ENCODE measurements at places on chromosomes 5 and 9. TPM values are rescaled to one million over a fixed set of nuclear protein-coding genes. Genes with fewer than 3 reads are reported as not detected.

- no peak for DNase-seq
These were observed 13.2 kb upstream of the GLRA1 start for GRCh38 chr5:151937851-151938250.

DNA sequence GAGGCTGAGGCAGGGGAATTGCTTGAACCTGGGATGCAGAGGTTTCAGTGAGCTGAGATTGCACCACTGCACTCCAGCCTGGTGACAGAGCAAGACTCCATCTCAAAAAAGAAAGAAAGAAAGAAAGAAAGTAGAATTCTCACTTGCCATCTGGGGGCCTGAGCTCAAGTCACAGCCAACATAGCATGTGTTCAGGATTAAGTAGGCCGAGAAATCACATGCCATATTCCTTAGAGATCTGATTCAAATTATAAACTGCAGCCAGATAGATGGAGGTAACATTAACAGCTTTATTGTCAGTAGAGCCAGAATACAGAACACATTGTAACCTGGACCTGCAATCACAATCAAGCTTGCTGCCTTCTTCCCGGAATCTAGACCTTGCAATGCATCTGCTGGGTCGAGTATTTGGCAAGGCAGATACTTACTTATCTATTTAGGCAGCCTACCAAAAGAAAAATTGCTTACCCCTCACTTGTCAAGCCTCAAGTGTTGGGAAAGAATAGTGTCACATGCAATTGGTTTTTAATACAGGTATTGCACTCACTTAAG, 173.7 kb downstream of the CPLANE1 start:
- no peak for DNase-seq

DNA sequence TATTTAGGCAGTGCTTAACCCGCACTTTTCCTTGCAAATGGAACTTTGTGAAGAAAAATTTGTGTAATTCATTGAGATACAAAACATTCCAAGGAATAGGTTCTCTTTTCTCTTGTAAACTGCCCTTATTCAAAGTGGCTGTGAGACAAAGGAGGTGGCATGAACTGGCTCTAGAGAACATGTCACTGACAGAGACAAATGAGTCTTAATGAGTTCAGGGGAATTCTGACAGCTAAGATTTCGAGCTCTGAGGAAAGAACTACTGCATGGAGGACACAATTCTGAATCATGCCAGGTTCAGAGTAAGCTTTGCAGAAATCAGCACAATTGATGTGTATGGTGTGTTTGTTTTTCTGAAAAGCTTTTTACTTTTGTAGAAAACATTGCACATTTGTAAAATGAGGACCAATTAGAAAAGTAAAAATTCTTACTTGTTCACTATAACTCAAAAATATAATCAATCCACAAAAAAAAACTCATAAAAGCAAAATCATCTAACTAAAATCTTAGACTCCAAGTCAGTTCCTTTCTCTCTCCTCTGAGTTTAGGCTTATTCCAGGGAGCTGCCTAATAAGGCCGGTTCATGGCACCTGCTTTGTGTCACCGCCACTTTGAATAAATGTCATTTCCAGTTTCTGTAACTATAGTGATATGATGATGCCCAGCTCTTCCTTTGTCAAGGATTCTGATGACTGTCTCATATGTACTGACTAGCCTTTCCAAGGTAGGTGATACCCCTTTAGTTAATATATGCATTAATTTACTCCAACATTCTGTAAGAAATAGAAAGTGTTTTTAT, 163.2 kb downstream of the HCN1 start:
- no peak for DNase-seq

DNA sequence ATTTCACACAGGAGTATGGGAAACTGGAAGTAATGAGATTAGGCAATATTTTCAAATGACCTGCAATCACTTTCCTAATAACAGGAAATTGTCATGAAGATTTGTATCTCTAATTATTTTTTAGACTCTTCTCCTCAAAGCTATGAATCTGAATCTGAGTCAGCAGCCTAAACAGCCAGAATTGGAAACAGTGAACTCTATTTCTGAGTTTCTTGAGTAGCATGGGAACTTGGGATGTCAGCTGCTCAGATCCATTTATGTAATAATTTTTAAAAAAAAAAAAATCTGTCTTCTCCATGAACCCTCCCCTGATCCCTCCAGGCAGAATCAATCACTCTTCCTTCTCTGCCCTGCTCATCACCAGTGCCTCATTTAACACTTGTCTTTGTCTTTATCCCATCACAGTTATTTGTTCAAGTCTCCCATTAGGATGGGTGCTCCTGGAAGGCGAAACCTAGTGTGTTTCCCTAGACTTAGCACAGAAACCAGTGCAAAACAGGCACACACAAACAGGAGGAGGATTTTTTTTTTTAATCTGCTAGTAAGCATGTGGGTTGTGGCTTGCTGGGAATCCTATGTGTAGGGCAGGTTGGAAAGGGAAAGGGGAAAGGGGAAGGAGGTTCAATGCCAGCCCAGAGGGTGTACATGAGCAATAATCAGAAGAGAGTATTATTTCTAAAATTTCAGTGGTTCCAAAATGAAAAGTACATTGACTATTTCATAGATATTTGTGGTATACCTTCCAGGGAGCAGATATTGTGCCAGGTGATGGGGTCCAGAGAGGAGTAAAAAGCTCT, 186.8 kb downstream of the TTLL11 start:
- DNase-seq = no peak

DNA sequence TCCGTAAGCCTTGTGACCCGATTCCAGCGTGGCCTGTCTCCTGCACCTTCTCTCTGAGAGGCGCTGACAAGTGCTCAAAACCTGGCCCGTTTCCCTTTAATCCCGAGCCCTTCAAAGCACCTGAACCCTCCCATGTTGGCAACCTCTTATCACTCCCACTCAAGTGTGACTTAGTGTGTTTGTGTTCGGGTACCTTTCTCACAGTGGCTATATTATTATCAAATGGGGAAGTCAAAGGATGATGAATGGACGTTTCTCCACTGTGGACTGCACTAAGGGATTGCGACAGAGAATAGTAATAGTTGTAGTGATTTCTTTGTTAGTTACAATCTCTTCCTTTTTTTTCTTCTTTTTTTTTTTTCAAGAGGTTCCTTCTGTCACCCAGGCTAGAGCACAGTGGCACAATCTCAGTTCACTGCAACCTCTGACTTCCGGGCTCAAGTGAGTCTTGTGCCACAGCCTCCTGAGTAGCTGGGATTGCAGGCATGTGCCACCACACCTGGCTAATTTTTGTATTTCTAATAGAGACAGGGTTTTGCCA, 65.4 kb upstream of the TNFSF8 start:
- DNase-seq = no peak

GRCh38 chr5:78116167-78116566, 178.3 kb downstream of the AP3B1 start:
- DNase-seq = no peak

GRCh38 chr9:113990975-113991471, 87.1 kb downstream of the AMBP start:
- no peak for DNase-seq

DNA sequence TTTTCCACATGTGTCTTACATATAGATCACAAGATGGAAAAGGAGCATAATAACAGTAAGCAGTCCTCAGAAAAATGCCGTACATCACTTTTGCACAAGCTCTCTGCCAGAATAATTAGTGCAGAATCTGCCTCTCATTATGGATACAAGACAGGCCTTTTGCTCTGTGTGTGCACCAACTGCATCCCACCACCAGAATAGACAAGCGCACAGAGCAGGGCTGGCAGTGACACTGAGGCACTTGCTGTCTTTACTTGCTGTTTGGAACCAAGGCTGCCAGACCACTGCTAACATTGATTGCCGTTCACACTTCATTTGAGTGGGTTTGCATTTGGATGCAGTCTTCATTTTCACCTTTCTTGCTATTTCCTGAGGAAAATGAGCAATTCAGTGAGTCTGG, 741.3 kb downstream of the TLE1 start:
- DNase-seq = no peak

The ARL15 gene
- total RNA-seq = 13.0 TPM

The RNF183 gene
- total RNA-seq = not detected

The WDR38 gene
- total RNA-seq = not detected

The PCDHB14 gene
- 1.5 TPM for total RNA-seq

The SNAPC3 gene
- 28.0 TPM for total RNA-seq
